AG04450 (cell line): ENCODE measurements at places on chromosomes 6 and 20. TPM values are rescaled to one million over a fixed set of nuclear protein-coding genes. Genes with fewer than 3 reads are reported as not detected.

Gene MUC22
- polyA plus RNA-seq, result not detected in 2 replicates

Gene WFDC2
- not detected in 2 replicates for polyA plus RNA-seq

Gene TSHZ2
- polyA plus RNA-seq, result not detected in 2 replicates

Gene BNIP5
- not detected in 2 replicates for polyA plus RNA-seq

Gene COL11A2
- 0.26 and 0.37 TPM in 2 replicates for polyA plus RNA-seq

Gene CDH22
- polyA plus RNA-seq, result not detected in 2 replicates

DNA sequence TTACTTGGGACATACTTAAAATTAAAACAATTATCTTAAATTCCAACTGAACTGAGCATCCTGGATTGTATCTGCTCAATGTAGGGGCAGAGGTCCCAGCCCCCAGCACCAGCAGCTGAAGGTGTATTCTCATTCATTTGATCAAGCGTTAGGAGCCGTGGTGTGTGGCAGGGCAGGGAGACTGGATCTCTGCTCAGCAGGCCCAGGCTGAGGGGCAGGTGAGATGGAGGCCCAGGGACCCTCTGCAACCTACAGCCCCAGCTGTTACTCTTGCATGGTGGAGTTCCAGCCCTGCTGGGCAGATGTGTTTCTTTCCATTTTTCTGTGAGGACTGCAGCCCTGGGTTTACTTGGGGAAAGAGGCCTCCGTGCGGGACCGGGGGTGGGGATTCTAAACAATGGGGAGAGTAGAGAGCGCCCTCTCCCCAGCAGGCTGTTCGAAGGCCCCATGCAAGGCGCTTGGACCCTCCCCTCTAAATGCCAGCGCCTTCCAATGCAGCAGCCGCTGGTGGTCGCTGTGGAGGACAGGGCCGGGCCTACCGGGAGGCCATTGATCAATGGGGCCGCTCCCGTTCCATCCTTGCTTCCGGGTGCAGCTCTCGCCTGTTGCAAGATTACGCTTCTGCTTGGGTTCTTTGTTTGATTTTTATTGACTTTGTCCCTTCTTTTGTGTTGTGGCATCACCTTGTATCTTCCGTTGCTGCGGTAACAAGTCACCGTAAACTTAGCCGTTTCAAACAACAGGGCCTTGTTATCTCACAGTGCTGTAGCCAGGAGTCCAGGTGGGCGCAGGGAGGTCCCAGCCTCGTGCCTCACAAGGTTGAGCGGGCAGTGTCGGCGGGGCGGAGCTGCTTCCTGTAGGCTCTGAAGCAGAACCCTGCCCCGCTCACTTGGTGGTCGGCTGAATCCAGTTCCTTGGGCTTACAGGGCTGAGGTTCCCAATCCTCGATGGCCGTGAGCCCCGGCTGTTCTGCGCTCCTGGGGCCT lies 134.8 kb upstream of the PHACTR3 start:
- DNase-seq, result no peak

DNA sequence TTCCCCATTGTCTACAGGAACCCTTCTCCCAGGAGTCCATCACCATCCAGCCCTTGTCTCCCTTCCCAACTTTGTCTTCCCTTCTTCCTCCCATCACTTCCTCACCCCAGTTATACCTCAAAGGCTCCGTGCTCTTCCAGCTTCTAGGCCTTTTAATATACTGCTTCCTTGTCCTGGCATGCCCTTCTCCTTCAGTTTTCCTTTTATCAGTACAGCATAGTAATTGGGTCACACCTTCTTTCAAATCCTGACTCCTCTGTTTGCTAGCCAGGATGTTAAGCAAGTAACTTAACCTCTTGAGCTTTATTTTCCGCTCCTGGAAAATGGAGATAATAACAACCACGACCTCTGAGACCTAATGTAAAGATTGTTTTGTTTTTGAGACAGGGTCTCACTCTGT lies 54.9 kb upstream of the PNRC1 start:
- no peak for DNase-seq

DNA sequence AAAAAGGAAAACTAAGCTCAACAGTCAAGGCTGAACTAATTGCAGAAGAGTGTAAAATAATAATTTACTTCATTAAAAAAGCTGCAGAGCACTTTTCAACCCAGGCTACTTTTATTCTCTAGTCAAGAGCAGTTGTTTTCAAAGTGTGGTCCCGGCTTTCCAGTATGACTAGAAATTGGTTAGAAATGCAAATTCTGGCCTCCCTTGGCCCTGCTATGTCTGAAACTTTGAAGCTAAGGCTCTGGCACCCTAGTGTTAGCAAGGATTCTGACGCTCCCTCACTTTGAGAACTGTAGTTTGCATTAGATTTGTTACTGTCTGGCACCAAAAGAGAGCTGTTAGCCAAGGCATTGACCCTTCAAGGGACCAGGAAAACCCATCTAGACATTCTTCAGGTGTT lies 9.5 kb upstream of the NXT1 start:
- no peak for DNase-seq

GRCh38 chr6:149248693-149249369 lies 68.7 kb upstream of the TAB2 start:
- no peak for DNase-seq

- no peak for DNase-seq
Observed at GRCh38 chr6:17297271-17298080, 16.3 kb downstream of the RBM24 start.

DNA sequence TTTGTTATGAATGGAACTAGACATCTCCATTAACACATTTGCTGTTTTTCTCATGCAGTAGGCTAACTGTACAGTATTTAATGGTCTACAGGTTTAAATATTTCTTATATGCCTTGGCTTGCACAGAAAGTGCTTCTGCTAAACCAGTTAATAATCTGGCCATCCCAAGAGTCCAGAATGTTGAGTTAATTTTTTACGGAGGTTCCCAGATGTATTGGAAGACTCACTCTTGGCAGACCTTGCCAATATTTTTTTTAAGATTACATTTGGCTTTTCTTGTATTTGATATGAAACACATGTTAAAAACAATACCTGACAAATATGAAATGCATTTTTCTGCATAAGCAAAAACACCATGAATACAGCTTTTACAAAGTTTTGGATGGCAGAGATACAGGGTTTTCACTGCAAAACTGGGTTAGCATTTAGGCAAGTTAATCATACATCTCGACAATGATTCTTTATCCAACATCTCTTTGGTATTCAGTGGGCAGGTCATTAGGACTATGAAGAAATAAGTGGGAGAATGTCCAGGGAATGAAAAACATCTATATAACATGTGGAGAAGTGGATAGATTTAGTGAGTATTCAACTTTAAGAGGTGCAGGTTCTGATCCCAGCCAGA lies 94.0 kb downstream of the SGK1 start:
- no peak for DNase-seq

- peak; percentile 77 for DNase-seq
Observed at GRCh38 chr6:167855825-167856425, 29.2 kb downstream of the AFDN start.
